ENCODE measurements at places on chromosomes 5 and 9.

DNA sequence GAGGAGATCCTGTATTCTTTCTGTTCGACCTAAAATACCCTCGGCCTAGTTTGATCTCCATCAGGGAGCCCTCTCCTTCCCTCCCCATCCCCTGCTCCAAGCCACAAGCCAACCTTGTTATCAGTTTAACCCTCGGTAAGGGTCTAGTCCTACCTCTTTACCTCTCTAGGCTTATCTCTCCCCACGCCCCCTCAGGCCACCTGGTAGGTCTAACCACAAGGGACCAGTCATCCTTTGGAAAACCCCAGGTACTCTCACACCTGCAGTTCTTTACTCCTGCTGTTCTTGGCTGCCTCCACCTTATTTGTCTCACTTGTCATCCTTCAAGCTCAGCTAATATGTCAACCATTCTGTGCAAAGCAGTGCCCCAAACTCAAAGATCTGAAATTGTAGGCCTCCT is 78.7 kb downstream of the RAD23B start:
- DNase-seq, result no peak

- peak; percentile 31 for DNase-seq
These were observed 145.4 kb downstream of the GADD45G start for GRCh38 chr9:89750117-89750791.

- DNase-seq, result no peak
These were observed 5.2 kb upstream of the FAM13B start for GRCh38 chr5:138037907-138038633.

- DNase-seq, result no peak
These were observed 19.8 kb upstream of the RAD23B start for GRCh38 chr9:107263289-107263688.
